ENCODE measurements at places on chromosomes 16 and 17.

- no peak for DNase-seq
Observed at GRCh38 chr17:56727876-56728617, 105.7 kb downstream of the C17orf67 start.

DNA sequence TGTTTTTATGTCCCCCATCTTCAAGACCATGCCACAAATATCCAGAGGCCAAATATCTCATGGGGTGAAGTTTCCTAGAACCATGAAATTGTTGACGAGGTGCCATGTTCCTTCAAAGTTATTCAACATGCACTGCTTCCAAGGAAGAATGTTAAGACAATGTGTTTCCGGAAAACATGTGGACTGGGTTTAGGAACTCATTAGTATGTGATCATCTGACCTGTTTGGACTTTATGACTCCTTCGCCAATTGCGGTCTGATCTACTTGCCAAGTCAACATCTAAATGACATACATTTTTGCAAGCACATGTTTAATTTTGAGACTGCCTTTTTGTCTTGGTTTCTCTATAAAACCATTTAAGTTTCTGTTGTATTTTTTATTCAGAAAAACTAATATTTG lies 234.8 kb downstream of the MAF start:
- no peak for DNase-seq

GRCh38 chr17:65434878-65435277 lies 126.6 kb downstream of the AXIN2 start:
- no peak for DNase-seq

DNA sequence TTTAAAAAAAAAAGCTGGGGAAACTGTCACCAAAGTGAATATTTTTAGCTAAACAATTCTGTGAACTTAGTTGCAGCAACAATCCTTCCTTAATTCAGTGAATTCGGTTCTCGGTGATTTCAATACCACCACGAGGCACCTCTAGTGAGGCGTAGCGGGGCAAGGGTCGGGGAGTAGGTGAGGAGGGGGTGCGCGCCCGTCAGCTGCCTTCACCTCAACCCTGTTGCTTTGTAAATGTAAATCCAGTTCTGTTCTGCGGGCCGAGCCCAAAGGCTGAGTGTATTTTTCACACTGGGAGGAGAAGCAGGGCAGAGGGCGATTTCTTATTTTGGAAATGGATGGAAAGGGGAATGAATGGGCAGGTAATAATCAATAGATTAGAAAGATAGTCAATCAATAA lies 17.4 kb downstream of the SALL1 start:
- no peak for DNase-seq

DNA sequence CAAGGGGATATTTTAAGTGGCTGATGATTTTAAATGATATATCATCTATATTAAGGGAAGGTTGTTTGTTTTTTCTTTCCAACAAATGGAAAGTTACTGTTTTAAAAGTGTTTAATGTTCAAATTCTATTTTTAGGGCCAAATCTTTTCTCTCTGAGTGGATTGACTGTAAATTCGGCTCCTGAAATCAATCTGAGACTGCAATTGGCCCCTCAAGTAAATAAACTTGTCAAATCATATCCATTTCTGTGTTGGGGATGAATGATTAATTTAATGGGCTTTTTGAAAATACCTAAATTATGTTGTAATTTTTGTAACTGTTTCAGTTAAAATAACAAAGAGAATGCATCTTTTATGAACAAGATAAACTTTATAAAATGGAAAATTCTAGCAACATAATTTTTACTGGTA lies 2.6 kb downstream of the HS3ST3A1 start:
- no peak for DNase-seq

DNA sequence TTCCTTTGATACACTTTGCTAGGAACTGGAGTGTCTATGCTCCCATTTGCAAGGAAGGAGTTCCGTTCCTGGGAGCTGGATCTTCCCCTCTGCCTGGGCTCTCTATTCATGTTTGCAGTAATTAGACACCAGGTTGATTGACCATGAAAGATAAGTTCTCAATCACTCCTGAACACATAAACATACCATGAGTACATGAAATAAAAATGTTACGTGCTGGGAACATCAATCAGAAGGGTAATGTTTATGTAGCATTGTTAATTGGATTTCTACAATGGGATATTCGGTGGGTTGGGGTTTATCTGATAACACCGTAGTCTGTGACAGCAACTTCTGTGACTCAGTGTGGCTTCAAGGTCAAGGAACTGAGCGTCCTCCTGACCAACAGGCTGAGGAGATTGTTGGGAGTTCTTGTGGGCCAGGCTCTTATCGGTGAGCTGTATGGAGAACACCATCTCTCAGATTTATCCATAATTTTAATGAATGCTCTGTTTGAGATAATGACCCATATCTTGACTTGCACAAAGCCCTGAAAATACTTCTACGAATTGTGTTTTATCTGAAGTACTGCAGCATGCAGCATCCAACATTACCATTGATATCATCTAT lies 136.4 kb downstream of the NPIPB5 start:
- no peak for DNase-seq

DNA sequence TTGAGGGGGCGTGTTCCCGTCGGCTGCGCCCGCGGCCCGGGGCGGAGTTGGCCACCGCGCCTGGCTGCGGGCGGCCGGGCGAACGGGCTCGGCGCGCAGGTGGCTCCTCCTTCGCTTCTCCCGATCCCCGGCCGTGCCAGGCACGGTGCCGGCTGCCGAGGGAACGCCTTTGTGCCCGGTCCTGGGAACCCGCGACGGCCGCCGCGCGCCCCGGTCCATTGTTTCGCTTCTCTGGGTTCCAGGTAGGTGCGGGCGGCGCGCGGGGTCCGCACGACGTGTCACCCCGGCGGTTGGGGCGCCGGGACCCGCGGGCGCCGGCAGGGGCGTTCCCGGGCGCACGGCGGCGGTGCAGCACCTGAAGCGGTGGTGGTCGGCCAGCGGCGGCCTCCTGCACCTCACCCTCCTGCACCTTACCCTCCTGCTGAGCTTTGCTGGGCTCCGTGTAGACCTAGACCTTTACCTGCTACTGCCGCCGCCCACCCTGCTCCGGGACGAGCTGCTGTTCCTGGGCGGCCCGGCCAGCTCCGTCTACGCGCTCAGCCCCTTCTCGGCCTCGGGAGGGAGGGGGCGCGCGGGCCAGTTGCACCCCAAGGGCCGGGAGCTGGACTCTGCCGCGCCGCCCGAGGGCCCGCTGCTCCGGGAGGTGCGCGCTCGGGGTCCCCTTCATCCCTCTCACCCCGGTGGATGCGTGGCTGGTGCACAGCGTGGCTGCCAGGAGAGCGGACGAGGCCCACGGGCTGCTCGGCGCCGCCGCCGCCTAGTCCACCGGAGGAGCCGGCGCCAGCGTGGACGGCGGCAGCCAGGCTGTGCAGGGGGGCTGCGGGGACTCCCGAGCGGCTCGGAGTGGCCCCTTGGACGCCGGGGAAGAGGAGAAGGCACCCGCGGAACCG lies 99.9 kb downstream of the EFCAB13 start:
- DNase-seq: peak; percentile 3

DNA sequence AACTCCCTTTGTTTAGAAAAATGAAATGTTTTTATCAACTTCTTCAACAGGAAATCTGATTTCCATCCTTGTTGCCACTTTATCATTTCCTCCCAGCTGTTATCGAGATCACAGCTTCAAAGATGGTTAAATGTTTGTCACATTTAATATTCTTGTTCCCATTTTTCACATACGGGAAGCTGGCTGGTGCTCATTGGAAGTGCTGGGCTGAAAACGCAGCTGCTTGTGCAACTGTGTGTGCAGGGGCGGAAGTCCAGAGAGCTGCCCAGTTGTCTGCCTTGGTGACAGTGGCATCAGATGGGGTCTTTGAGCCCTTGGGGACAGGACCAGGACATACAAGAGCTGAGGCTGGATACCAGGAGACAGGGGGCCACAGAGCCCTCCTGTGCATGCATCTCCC lies 549.2 kb upstream of the CDH11 start:
- DNase-seq: peak; percentile 7

DNA sequence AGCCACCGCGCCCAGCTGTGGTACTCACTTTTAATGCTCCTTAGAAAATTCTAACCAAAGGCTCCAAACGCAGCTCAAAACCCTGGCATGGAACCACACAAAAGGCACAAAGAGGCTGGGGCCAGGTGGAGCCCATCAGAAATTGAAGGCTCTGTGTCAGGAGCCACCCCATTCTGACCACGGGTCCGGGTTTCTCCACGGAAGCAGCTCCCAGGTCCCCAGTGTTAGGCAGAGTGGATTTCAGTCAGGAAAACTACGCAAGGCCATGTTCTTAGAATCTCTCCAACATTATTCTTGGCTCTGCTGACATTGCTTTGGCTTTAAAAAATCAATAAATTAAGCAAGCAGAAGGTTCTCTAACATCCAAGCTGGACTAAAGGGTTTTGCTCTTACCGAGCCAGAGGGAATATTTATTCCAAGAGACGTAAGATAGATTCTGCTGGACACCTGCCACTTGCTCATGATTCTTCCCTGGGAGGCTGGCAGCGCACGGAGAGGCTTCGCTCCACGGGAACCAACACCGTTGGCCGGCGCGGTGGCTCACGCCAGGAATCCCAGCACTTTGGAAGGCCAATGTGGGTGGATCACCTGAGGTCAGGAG lies 93.5 kb downstream of the NXN start:
- DNase-seq: no peak

GRCh38 chr17:72535346-72535745 lies 414.5 kb downstream of the SOX9 start:
- no peak for DNase-seq

DNA sequence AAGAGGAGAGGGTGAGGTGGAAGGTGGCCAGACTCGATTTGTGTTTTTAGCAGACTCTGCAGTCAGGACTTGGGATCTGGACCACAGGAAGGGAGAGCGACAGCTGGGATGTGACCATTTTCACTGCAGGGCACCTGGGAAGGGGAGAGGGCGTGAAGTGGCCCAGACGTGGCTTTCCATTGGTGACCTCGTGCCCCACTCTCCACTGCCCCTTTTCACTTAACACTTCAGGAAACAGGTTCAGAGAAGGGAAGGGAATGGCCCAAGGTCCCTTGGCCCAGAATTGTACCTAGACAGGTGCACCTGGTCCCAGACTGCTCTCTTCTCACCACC lies 22.9 kb upstream of the MPRIP start:
- DNase-seq: no peak

GRCh38 chr17:17079336-17079735 lies 37.1 kb downstream of the MPRIP start:
- DNase-seq: no peak

DNA sequence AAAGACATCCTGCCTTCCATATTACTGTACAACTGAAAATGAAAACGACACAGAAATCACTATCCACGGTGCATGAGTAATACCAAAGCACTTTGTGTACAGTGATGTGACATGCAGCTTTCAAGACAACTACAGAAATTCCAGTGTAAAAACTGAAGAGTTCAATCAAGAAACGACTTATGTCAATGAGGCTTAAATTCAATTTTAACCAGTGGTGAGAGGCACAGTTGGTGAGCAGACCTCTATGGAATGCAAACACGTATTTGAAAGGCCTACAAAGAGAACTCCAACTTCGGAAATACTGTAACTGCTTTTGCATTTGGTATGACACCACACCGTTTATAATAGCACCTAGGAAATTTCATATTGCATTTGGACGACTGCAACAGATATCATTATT lies 87.6 kb downstream of the USP31 start:
- no peak for DNase-seq

GRCh38 chr16:84117494-84117843 lies 727 bp upstream of the MBTPS1 start:
- DNase-seq: no peak

GRCh38 chr17:59366773-59367656 lies 35.6 kb downstream of the YPEL2 start:
- peak; percentile 34 for DNase-seq

DNA sequence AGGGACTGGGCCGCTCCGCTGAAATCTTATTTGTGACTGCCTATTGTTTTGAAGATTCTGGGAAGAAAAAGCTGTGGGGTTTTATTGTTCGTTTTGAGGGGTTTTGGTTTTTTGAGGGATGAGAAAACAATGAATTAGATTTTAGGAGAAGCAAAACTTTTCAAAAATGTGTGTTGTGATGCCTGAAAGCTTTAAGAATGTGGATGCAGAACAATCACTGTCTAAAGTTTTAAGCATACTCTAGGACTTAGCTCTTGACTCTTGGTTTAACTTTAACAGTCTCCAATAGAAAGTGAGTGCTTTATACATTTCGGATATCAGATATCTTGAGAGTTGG lies 899 bp downstream of the CFAP52 start:
- no peak for DNase-seq

GRCh38 chr17:34486761-34487160 lies 92.6 kb upstream of the TMEM132E start:
- DNase-seq: no peak

DNA sequence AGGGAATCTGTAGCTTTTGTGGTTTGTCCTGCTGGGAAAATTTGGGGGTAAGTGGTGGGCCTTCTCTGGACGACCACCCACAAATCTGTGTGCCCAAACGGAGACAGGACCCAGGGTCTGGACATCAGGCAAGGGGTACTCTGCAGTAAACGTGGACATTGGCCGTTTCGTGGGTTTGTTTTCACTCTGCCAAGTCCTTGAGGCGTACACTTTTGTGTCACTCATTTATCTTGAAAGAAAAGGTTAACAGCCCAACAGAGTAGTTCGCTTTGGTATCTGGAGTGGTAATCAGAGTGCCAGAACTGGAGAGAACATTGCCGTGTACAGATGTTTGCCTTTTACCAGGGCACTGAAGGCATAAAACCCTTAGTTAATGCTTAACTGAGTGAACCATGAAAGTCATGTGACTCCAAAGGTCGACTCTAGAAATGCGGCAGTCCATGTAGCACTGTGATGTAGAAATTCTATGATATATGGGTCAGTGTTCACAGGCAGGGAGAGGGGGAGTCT lies 15.4 kb downstream of the NAA60 start:
- DNase-seq: peak; percentile 43

DNA sequence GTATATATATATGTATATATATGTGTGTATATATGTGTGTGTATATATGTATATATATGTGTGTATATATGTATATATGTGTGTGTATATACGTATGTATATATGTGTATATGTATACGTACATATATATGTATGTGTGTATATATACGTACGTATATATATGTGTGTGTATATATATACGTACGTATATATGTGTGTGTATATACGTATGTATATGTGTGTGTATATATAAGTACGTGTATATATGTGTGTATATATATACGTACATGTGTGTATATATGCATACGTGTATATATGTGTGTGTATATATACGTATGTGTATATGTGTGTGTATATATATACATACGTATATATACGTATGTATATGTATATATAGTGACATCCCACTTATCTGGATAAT lies 154.4 kb downstream of the CDRT15L2 start:
- no peak for DNase-seq

GRCh38 chr17:58273453-58274104 lies 7.2 kb downstream of the MPO start:
- no peak for DNase-seq

Measured in suppressor macrophage treated with lipopolysaccharide for 4 hours (primary cell).